Renal pelvis (tissue), 12 donors: ENCODE measurements at places on chromosomes 12 and 14. TPM values are rescaled to one million over a fixed set of nuclear protein-coding genes. Genes with fewer than 3 reads are reported as not detected.

DNA sequence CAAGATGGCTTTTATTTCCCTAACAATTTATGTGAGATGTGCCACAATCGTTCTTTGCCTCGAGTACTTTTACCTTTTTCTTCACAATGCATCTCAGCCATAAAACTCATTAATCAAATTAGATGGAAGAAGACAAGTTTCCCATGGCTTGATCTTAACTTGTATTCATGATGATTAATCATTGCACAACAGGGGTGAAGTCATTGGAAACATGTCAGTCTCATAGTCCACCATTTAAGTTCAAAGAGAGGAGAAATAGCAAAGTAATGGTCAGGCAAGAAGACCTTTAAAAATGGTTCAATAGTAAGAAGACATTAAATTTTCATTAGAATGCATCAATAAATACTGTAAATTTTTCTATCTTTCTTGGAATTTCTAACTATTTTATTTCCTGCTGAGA is 136.3 kb downstream of the FOXG1 start:
- DNase-seq, result no peak

GRCh38 chr14:68380329-68380741 is 412.5 kb downstream of the ZFP36L1 start:
- DNase-seq, result no peak

DNA sequence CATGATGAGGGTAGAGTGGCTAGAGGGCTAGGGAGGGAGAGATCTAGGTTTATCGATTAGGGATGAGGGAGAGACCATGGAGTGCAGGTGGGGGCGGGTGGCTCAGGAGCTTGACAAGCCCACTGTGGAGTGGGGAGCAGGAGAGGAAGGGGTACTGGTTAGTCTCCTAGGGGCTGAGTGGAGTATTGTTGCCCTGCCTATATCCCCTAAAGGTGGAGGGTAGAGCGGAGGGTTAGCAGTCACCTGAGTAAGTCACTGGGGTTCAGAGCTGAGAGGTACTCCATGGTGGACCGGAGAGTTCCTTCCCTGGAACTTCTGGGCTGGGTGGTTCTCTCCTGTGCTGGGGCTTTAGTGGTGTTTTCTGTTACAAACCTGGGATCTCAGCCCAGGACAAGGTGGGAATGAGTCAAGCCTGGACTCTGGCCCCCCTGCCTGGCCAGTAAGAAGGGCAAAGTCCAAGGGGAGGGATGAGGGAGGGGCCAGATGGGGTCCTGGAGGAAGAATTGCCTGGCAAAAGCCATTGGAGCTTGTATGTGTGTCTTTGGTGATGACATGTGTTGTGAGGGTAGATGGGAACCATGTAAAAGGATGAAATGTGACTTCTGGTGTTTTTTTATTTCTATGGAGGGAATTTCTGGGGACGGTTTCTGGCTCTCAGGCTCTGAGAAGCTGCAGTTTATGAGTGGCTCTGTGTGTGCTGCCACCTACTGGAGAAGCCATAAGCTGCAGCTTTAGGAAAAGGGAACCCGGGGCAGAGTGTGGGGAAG is at the start of gene CIDEB:
Gene CIDEB (minus strand): TSS at position 403 of the 767 bp plus-strand sequence. CDS start 119 bp downstream, at position 284.
- DNase-seq, result no peak

- DNase-seq, result no peak
These were observed 3.2 kb downstream of the SERPINA9 start for GRCh38 chr14:94472842-94473241.

- DNase-seq, result no peak
These were observed 1.4 kb upstream of the M6PR start for GRCh38 chr12:8950702-8951478.

GRCh38 chr12:79886917-79887519 is 47.9 kb downstream of the PPP1R12A start:
- no peak for DNase-seq

DNA sequence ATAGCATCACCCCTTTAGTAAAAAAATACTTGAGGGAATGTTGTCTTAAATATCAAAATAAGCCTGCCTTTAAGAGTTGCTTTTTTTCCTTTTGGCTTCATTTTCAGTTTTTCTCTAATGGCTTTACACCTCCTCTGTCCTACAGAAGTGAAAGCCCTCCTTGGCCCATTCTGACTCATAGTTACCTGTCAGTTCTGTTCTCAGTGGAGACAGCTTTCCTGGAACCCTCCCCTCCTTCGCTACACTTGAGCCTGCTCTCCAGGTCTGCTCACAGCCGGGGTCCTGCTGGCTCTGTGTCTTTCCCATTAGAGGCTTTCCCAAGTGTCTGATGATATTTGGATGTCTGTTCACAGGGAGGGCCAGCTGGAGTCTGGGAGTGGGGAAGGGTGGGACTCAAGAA is 84.0 kb downstream of the PELI2 start:
- no peak for DNase-seq

GRCh38 chr14:99333841-99334635 is 62.0 kb upstream of the BCL11B start:
- DNase-seq, result no peak

- no peak for DNase-seq
These were observed 125.0 kb upstream of the DHRS4 start for GRCh38 chr14:23828616-23829015.

GRCh38 chr14:99274346-99275221 is 2.6 kb upstream of the BCL11B start:
- peak; percentile 92 for DNase-seq

DNA sequence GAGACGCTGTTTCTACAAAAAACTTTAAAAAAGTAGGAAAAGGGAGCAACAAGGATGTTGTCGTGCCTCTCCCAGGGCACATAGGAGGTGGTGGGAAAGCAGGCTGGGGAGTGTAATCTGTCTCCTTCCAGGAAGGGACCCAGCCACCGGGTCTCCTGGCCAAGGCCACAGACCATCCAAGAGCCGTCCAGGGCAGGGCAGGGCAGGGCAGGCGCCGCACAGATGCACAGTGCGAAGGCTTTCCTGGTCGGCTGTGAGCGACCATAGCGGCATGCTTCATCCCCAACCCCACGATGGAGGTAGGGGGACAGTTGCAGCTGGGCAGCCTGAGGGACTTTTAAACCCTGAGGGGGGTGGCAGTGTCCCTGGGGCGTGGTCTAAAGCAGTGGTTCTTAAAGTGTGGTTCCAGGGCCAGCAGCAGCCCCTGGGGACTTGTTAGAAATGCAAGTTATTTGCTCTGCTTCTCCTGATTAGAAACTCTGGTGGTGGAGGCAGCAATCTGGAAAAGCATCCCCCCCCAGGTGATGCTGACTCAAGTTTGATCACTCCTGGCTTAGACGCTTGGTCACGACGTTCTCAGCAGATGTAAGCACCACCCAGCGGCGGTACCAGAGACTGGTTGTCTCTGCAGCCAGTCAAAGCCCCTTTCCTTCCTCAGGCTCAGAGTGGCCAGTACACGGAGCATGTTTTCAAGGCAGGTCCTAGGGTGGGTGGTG is 197.4 kb upstream of the PRMT8 start:
- no peak for DNase-seq

- no peak for DNase-seq
These were observed 292.3 kb downstream of the FUT8 start for GRCh38 chr14:65704850-65705249.

DNA sequence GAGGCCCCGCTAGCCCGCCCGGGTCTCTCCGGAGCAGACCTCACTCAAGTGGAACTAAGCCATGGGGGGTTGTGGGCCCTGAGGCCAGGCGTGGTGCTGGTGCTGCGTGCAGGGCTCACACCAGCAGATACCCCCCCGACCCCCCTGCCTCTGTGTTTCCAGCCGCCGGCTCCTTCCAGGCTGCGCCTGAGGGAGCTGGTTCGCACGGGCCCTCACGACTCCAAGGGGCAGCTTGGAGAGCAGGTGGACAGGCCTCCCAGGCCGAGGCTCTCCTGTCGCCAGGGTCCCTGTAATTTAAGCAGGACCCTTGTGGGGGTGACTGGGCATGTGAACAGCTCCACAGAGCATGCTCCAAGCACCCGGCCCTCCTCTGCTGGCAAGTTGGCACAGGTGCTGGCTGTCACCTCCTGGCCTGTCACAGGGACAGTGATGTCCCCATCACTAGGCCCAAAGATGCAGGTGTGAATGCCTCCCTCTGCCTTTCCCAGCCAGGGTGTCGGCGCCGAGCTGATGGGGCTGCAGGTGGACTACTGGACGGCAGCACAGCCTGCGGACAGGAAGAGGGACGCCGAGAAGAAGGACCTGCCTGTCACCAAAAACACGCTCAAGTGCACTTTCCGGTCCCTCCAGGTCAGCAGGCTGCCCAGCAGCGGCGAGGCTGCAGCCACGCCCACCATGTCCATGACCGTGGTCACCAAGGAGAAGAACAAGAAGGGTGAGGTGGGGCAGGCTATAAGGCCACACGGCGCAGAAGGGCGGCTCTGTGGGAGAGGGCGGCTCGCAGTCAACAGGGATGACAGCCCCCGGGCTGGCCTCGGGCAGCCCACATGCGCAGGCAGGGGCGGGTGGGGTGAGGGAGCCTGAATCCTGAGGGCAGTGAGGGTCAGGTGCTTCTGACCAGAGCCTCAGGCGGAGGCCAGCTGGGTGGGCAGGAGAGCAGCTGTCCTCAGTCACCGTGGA is 5.9 kb upstream of the TEX22 start:
- no peak for DNase-seq

GRCh38 chr12:47214771-47215170 is 135.0 kb upstream of the AMIGO2 start:
- no peak for DNase-seq

- no peak for DNase-seq
These were observed 22.0 kb downstream of the TTC9 start for GRCh38 chr14:70663707-70664179.

- DNase-seq, result no peak
These were observed 118.4 kb upstream of the EVL start for GRCh38 chr14:99946652-99947489.

DNA sequence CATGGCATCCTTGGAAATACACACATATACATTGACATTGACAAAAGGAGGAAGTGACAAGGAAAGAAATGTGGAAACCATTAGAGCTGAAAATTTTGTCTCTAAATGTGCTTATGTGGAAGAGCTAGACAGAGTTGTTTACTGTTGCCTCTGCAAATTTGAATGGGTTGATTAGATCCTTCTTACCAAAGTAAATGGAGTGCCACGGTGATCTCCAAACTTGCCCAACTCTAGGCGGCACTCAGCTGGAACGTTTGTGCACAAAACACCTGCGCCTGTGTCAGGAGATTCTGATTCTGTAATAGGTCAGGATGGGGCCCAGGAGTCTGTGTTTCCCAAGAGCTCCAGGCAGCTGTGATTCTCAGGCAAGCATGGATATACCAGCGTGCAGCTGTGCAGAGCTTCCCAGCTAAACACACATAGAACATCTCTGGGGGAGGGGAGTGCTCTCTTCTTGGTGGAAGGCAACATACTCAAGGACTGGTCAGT is 77.8 kb upstream of the BDKRB2 start:
- DNase-seq, result no peak

REM2 gene
- polyA plus RNA-seq, result 2.1 TPM

KLHDC1 gene
- 6.2 TPM for polyA plus RNA-seq

PRPH gene
- polyA plus RNA-seq, result 0.56 TPM

CCDC60 gene
- polyA plus RNA-seq, result not detected

KIF26A gene
- polyA plus RNA-seq, result 14.5 TPM

OASL gene
- not detected for polyA plus RNA-seq

RBP5 gene
- polyA plus RNA-seq, result 62.9 TPM

RD3L gene
- polyA plus RNA-seq, result not detected

AKAP3 gene
- 6.2 TPM for polyA plus RNA-seq

LPAR5 gene
- polyA plus RNA-seq, result 1.1 TPM

AMDHD1 gene
- polyA plus RNA-seq, result 1.7 TPM
